ENCODE measurements at places on chromosomes 3 and 15.

DNA sequence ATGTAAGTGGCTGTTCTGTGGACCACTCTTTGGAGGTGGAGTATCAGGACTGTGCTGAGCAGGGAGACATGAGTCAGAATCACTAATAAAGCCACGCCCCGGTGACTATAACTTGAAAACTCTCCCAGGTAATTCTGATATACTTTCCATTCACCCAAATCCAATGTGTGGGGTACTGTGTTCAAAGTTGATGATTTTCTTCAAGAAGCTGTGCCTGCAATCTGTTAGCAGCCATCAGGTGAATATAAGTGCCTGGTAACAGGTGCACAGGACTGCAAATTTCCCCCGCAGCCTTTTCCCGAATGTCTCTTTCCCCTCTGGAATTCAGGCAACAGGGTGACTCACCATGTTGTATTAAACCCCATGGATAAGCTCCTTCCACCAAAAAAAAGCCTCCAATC, 17.0 kb downstream of the MAGI1 start:
- no peak for DNase-seq

DNA sequence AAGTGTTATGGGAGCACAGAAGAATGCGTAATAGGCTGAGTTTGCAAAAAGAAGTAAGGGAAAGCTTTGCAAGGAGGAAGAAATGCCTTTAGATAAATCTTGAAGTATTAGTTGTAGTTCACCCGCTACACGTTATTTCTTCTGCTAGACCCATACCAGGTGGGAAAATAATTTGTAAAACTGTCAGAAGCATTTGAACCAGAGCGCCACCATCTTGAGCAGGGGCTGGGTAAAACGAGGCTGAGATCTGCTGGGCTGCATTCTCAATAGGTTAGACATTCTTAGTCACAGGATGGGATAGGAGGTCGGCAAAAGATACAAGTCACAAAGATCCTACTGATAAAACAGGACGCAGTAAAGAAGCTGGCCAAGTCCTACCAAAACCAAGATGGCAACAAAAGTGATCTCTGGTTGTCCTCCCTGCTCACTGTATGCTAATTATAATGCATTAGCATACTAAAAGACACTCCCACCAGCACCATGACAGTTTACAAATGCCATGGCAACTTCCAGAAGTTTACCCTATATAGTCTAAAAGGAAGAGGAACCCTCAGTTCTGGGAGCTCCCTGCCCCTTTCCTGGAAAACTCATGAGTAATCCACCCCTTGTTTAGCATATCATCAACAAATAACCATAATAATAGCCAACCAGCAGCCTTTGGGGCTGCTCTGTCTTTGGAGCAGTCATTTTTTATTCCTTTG, 50.0 kb upstream of the ZNF280D start:
- no peak for DNase-seq

DNA sequence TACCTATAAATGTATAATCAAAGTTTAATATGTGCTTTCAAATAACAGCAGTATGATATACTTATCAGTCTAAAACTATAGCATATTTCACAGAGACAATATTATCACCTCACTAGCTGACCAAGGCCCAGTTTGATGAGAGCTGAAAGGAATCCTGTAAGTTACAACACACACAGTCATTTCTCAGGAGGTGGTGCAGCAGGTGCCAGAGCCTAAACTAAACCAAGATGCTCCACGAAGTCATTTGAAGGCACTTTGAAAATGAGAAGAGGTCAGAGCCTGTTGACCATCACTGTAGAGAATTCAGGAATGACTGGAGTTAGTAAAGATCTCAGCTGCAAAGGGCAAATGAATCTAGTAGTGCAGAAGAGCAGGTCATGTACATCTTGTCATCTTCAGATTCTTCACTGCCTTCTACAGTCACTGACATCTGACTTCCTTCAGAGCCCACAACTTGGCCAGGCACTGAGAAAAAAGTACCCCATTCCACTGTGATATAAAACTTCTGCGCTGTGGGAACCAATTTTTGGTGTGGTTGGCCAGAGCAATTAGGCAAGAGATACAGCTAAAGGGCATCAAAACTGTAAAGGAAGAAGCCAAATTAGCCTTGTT, 7.9 kb downstream of the GBE1 start:
- DNase-seq = no peak

DNA sequence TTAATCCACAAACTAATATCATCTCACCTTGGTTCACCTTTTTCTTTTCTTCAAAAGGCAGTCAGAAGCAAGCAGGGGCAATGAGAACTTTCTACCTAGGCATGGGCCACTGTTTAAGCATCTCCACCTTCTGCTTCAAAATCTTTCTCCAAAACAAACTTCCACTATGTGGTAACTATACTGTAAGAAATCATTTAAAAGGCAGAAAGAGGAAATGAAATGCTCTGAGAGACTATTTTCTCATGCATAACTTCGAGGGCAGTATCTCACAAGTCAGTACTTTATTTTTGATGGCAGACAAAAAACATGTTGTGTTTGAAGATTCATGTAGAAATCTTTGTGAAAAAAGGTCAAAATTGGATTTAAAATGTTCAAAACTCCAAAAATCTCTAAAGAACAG, 419.7 kb downstream of the ZBTB20 start:
- DNase-seq = no peak

DNA sequence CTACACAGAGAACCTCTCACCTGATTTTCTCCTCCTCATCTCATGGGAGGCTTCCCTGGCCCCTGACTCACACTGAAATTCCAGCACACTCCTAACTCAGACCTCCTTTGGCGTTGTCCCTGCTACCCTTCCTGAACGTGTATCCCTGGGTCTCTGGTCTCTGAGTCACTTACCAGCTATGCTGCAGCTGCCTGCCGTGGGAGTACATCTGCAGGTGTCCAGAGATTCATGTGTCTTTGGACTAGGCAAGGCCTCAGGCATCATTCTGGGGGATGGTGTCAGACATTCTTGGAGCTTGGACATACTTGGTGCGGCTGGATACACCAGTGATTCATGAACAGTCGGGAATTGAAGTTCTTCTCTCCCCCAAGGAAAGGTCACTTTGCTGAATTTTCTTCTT, 148.8 kb upstream of the TRIM42 start:
- DNase-seq = no peak

DNA sequence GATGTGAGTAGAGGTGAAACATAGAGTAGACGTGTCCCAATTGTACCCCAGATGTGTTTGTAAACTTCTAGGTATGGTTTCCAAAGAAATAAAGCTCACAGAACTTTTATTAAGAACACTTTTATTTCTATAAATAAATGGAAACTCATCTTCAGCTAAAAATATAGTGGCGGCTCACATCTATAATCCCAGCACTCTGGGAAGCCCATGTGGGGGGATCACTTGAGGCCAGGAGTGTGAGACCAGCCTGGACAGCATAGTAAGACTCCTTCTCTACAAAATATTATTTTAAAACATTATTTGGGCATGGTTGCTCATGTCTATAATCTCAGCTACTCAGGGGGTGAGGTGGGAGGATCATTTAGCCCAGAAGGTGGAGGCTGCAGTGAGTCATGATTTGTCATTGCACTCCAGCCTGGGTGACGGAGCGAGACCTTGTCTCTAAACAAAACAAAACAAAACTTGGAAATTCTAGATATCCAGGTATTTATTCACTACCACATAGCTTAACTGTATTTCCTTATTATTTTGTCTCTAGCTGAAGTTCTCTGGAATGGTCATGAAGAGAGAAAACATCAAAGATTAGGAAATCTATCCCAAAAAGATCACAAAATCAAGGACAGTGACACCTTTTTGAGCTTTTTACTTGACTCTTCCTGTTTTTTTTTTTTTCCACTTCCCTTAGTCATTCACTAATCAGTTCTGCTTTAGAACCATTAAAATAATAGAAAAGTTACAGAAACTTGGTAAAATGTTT, 258.1 kb downstream of the TIGIT start:
- DNase-seq = no peak

- no peak for DNase-seq
Observed at GRCh38 chr3:127803619-127804018, 18.7 kb downstream of the MGLL start.

DNA sequence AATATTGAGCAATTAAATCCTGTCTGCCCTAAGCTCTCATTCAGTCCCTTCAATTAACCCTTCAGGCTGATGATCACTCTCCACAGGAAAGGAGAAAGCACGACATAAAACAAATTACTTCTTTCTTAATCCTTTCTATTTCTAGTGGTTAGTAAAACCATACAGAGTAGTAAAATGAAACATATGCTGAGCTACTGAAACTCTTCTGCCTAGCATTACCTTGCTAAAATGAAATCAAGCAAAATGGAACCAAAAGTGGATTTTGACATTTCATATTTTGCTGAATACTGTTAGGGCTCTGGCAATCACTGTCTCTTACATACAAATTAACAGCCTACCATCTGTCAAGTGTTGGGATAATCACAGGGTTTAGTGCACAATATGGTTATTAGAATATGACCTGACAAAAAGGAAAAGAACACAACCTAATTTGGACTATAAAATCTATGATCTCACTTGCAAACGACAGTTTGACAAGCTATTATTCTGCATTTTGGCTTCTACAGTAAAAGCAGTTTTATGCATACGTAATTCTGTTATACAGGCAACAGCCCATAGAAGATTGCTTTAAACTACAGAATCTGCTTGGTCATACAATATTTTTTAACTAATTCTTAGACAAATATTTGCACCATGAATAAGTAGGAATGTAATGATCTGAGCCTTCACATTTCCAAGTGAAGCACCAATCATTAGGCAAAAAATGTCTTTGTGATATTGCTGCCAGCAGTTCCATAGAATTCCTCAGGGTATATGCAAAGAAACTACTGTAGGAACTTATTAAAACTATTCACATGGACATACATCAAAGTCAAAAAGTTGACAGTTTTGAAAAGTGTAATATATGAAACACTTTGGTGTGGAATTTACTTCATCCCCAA, 105.0 kb downstream of the FHIT start:
- no peak for DNase-seq

DNA sequence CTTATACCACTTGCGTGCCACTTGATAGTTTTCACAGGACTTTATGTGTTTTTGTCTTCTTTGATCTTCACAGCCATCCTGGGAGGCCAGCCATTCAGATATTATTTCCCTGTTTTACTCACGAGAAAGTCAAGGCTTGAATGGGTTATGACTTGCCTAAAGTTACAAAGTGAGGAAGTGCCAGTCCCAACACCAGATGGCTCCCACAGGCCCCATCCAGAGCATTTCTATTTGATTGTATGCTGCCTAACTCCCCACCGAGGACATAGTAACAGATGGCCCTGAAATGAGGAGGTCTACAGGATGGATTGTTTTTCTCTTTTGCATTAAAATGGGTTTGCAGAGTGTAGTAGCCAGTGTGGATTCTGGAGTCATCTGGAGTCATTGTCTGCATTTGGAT, 74.5 kb downstream of the SPTSSB start:
- DNase-seq = no peak

DNA sequence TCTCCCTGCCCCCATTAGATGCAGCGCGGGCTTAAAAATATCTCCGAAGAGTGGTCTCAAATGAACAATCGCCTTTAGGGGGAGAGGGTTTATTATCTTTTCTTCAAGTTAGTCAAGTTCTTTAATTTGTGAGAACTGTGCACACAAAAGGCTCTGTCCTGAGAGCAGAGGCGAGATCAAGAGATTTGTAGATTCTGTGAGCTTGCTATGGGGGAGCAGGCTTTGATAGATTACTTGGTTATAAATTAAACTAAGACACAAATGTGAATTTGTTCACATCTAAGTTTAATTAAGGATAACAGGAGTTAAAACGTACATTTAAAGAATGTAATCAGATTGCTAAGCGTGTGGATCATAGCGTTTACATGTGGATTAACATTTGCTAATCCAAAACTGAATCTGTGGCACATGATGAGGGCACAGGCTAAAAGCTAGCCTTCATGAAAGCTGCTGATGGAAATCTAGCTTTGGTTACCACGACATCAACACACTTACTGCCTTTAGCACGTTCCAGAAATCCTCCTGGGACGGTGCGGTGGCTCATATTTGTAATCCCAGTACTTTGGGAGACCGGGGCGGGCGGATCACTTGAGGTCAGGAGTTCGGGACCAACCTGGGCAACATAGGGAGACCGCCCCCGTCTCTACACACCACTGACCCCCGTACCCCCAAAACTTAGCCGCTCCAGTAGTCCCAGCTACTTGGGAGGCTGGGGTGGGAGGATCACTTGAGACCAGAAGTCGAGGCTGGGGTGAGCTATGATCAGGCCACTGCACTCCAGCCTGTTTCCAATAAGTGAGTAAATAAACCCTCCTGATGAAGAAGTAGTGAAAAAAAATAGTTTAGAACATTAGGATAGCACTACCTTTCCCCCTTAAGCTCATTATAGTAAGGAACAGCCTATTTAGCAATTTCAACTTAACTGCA, 1.0 kb upstream of the PRTG start:
- no peak for DNase-seq
